ENCODE measurements at places on chromosomes 7 and 10.

DNA sequence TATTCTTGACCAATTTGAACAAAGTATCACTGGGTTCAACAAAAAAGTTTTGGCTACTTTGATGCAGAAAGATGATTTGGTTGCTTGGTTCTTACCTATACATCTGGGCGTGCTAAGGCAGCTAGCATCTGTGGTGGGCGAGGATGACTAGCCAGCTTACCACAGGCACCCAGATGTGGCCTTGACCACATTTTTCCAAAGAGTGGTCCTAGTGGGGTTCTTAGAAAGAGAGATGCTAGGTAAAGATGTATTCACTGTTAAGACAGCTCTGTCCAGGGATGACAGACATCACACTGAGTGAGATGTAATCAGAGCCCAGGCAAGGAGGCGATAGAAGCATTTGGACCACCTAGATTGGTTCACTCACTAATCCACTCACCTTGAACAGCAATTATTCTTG lies 785 bp downstream of the DNTT start:
- DNase-seq: no peak

DNA sequence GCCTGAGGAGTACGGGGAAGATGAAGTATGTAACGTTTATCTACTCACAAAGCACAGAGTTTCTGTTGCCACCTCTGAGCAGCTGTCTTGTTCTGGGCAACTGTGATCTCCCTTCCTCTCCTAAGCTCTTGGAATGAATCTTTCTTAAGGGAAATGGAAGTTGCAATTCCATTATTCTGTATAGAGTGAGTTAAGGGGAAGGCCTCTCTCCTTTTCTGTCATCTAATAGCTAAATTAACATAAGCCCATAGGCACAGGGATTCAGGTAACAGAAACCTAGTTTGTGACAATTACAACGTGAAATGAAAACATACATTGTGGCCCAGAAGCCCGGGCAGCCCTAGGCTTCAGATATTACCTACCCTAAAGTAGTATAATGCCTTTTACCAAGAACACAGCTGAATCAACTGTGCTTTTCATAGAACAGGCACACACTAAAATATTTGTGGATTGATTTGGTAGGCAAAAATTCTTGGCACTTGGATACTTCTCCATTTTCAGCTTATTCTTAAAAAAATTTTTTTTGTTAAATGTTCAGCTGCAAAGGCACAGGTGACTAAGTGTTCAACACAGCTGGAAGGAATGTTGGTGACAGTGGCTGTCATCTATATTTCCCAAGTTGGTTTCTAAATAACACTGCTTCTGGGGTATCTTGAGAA lies 3.8 kb upstream of the PDCD4 start:
- DNase-seq: no peak

- DNase-seq: peak; percentile 74
Observed at GRCh38 chr10:78805176-78805575, 263.6 kb upstream of the ZMIZ1 start.

GRCh38 chr10:90222372-90222771 lies 521.0 kb downstream of the KIF20B start:
- DNase-seq: no peak

DNA sequence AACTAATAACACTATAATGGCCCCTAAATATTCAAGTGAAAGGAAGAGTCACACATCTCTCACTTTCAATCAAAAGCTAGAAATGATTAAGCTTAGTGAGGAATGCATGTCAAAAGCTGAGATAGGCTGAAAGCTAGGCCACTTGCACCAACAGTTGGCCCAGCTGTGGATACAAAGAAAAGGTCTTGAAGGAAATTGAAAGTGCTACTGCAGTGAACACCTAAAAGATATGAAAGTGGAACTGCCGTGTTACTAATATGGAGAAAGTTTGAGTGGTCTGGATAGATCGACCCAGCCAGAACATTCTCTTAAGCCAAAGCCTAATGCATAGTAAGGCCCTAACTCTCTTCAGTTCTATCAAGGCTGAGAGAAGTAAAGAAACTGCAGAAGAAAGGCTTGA lies 12.1 kb upstream of the SNX13 start:
- no peak for DNase-seq

DNA sequence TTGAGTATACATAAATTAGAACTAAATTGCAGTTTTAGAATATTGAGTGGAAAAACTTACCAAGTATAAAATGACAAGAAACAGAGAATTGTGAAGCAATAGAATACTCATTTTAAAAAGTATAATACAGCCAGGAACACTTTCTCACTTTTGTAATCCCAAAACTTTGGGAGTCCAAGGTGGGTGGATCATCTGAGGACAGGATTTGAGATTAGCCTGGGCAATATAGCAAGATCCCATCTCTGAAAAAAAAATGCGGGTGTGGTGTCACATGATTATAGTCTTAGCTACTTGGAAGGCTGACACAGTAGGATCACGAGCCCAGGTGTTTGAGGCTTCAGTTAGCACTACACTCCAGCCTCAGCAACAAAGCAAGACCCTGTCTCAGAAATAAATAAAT lies 440.9 kb upstream of the POT1 start:
- DNase-seq: no peak

GRCh38 chr7:112889268-112889667 lies 99.1 kb upstream of the TMEM168 start:
- DNase-seq: no peak

DNA sequence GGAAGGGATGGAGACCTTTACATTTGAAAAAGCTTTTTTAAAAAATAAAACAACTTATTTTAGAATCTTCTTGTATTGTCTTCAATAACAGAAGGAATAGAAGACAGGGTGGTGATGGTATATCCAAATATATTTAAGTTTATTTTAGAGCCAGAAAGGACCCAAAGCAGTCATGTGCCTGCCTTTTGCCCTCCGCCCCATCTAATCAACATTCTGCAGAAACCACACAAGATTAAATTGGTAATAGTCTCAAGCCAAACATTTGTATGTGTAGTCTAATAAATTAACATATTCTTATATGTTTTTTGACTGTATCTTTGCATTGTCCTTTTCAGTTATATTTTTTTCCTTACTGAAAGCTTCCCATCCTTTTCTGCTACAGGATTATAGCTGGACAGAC lies 16.5 kb upstream of the NUP42 start:
- no peak for DNase-seq

DNA sequence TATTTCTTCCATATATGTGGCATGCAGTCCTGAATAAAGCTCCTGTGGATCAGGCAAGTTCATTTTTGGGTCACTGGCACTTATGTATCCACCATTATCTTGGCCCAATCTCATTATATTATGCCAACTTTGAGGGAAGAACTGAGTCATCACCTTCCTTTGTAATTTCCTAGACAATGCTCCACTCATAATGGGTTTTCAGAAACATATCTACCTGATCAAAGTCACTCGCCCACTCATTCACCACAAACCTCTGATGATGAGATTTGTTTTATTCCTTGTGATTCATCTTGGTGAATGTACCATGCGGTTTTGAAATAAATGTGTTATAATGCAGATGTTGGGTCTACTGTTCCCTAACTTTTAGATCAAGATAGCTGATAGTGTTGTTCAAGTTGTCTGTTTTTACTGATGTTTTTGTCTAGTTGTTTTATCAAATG lies 525.8 kb downstream of the KIF20B start:
- DNase-seq: no peak

DNA sequence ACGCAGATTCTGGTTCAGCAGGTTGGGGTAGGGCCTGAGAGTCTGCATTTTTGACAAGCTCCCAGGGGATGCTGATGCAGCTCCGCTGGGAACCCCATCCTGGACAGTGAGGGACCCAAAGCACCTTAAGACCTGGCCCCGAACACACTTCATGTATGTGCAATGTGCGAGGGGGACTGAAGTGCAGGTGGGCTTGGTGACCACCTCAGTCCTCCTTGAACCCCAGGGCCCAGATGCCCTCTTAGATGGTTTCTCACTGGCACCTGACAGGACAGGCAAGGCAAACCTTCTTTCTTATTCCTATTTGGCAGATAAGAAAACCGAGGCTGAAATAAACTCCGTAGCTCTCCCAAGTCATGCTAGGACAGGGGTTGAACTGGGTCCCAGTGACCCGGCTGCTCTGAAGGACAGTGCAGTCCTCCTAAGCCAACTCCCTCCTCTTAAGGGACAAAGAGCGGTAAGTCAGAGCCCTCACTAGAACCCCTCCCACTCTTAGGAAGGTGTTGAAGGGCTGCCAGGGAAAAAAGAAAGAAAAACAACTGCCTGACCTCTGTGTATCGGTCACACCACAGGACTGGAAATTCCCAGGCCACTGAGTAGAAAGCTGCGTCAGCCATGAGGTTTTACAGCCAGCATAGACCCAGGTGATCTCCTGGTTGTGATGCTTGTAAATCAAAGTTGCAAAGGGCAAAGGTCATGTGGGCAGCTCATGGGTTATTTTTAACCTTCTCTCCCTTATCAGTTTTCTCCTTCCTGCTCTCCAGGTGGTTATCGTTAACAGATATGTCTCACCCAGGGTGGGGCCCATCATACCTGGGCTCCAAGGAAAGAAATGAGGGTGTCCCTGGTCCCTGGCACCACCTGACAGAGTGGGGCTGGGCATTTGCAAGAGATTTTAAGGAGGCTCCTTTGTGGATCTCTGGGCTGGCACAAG lies 90.9 kb upstream of the SMNDC1 start:
- DNase-seq: peak; percentile 43

DNA sequence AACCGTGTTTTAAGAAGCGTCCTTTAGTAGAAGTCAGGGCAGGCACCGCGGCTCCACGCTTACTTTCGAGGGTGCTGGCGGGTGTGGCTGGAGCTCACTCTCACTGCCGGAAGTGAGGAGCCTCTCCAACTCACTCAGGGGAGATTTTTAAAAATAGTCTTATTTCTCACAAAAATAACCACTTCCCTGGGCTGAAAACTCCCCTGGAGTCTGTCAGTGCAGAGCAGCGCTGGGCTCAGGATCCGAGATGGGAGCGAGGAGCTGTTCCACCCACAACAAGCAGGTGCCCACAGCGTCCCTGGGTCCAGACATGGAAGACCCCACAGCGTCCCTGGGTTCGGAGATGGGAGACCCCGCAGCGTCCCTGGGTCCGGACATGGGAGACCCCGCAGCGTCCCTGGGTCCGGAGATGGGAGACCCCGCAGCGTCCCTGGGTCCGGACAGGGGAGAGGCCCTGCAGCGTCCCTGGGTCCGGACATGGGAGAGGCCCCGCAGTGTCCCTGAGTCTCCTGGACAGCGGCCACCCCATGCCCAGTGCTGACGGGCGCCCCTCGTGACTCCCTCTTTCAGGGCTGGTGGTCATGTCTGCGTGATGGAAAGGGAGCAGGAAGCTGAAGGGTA lies 51.2 kb downstream of the VIPR2 start:
- DNase-seq: no peak

DNA sequence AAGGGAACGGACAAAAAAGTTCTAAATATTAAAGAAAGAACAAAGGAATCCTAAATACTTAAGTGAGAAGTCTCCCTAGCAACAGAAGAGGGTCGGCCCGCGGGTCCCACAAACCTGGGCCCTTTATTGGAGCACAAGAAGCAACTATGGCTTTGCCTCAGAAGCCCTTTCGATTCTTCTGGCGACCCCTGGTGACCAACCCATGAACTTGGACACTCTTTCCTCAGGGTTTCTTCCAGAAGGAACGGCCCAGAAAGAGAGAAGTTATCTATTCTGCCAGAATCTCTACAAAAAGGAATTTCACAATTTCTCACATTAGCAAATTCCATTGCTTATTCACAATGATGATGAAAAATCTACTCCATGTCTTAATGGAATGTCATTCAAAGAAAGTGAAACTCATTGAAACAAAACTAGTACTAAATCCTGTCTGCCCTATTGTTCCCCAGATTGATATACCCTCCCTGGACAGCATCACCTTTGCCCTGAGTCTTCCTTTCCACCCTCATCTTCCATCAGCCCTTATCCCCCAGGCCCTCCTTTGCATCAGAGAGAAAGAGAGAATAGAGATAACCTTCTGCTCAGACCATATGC lies 43.7 kb downstream of the CPVL start:
- no peak for DNase-seq

- no peak for DNase-seq
Observed at GRCh38 chr10:49381111-49381900, 14.6 kb downstream of the DRGX start.

DNA sequence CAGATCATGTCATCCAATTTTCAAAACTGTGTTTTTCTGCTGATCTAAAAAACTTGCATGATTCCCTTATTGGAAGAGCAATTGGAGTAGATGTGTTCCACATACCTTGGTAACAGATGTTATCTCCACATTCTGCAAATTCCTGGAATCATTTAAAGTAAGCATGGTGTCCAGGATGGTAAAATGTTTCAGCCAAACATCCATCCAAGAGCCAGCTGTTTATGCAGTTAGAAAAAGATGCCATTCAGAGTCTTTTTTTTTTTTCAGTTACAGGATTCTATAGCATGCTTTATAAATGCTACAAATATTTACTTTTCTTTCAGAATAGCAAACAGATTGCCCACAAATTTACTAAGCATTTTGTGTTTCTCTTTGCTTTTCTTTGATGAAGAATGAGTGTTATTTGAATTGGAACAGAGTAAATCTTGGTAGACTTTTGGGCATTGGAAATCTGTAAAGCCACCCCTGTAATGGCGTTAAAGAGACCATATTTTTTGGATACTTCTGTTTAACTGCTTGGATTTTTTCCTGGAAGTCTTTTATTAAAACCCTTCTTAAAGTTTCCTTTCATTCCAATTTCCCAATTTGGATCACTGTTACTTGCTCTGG lies 149.8 kb downstream of the GNAT3 start:
- DNase-seq: no peak

DNA sequence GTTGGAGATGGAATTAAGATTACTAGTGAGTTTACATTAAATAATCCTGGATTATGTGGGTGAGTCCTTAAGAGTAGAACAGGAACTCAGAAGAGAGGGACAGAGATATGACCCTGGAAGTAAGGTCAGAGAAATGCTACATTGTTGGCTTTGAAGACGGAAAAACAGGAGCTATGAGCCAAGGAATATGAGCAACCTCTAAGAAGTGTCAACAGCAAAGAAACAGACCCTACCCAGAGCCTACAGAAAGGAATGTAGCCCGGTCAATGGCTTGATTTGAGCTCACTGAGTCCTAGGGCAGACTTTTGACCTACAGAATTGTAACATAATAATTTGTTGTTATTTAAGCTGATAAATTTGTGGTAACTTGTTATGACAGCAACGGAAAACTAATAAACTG lies 304.9 kb downstream of the IPMK start:
- DNase-seq: peak; percentile 77
